NCI-H2081 (cell line): ENCODE measurements at places on chromosomes 2 and 18.

DNA sequence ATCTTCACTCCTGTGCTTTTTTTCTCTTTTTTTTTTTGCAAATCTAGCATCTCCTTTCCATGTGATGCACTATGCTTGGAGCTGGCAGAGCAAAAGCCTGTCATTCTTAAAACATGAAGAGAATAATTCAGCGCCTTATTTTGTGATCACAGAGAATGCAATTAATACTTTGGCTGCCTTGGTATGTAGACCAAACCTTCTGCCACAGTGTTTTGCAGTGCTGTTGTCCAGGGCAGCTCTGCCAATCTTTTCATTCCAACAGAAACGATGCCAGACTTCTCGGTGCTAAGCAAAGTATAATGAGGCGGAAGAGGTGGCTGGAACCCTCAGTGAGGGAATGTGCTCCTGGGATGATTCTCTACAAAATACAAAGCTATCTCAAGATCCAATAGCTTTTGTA is 25.6 kb downstream of the BCL2 start:
- no peak for DNase-seq

GRCh38 chr2:219245899-219246230 is 586 bp downstream of the STK16 start:
- no peak for DNase-seq

- no peak for DNase-seq
These were observed 176.1 kb upstream of the TNP1 start for GRCh38 chr2:217035967-217036366.

DNA sequence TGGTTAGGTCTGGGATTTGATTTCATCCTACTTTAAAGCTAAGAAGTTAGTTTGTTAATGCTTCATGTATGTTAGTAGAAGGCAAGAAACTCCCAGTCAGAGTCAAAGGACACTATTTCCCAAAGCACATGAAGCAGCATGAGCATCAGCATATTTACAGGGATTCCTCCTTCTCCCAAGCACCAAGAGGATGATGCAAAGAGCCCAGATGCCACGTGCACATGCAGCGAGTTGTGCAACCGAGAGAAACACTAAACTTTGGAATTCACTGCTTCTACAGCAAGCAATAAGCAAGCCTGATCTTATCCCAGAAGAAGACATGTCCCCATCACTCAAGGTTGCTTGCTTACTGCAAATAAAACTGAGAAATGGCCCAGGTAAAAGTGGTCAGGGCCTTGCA is 32.5 kb downstream of the CPO start:
- no peak for DNase-seq

GRCh38 chr18:35185771-35186170 is 55.1 kb upstream of the ZNF397 start:
- DNase-seq: no peak

- DNase-seq: peak; percentile 25
These were observed 10.5 kb upstream of the CDK15 start for GRCh38 chr2:201795607-201796477.
